ENCODE measurements at places on chromosomes 16 and 17.

GRCh38 chr17:40326832-40327199 is 17.8 kb downstream of the RARA start:
- no peak for DNase-seq

DNA sequence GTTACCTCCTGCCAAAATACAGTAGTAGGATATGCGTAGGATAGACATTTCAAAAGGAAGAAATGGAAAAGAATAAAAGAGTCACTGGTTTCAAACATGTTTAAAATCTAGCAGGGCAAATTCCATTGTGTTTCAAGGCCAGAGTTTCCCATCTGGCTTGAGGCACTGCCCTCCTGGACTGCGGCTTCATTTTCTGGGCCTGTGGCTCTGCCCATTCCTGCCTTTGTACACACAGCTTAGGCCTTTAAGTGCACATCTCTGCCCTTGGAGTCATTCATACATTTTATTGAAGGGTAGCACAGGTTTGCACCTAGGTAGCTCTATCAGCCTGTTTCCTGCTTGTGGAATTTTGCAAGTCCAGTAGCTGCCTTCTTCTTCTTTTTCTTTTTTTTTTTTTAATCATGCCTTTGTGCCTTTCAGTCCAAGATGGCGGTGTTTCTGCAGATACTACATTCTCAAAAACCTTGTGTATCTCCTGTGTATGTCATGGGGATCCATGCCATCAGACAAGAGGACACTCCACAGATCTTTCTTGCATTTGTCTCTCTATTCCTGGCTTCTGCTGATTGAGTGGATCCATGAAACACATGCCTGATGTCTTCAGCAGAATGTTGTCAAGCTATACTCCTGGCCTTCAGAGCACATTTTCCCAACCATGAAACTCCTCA is 282.9 kb downstream of the BCAS3 start:
- no peak for DNase-seq

DNA sequence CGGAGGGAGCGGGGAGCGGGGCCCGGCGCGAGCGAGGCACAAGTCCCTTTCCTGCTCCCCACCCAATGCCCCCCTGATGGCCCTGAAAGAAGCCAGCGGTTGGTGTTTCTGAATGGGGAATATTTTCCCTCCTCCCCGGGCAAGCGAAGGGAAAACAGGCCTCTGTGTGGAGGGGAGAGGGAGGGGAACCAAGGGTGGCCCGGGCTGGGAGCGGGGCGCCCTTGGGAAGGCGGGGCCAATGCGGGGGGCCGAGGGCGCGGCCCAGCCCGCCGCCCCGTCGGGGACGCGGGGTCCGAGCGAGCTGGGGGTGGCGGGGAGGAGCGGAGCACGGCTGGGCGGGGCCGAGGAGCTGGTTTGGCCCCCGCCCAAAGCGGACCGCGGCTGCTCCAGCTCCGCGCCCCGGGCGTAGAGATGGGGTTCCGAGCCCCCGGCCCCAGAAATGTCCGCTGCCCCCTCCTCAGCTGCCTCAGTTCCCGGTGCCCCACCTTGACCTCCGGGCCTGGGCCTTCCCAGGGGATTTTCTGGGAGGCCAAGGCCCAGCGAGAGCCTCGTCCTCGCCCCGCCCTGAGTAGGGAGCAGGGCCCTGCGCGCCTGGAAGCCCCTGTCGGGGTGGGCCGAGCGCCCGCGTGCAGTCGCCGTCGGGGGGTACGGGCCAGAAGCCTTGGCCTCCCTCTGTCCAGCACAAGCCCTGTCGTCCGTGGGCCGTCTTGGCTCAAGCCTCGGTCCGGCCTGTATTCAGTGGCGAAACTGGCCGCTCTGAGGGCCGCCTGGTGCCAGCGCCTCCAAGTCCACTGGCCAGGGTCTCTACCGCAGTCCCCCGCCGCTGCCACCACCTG is 3.9 kb upstream of the HEXIM1 start:
- DNase-seq, result no peak

DNA sequence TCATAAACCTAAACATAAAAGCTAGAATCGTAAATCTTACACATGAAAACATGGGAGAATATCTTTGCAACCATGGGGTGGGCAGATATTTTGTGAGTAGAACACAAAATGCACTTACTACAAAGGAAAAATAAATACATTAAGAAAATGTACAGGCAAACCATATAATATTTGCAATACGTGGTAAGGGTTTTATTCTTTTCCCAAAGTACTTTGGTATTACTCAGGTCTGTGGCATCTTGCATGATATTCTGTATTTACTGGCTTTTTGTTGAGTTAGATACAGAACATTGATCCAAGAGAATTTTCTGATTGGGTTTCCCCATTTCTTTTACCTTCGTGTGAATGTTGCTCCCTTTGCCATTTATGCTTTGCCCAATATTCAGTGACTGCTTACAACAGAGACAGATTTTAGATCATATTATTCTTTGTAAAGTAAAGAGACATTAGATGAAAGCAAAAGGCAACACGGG is 33.0 kb upstream of the ARHGAP17 start:
- no peak for DNase-seq

DNA sequence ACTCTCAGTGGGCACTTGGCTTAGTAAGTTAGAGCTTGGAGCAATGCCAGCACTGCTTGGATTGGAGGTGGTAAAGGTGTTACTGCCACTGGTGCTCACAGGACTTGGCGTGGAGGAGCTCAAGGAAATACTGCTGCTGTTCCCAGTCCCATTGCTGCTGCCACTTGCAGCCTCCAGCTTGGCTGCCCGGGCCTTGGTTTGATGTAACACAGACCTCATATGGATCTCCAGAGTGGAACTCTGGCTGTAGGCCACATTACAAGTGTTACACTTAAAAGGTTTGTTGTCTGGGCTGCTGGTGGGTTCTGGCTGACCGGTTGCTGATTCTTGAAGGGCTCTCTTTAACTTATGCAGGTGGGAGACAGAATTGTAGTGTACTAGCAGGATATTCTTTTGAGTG is 250.3 kb downstream of the ZFHX3 start:
- no peak for DNase-seq

- peak; percentile 37 for DNase-seq
Measured at GRCh38 chr16:27355610-27356009, 41.8 kb downstream of the IL4R start.

DNA sequence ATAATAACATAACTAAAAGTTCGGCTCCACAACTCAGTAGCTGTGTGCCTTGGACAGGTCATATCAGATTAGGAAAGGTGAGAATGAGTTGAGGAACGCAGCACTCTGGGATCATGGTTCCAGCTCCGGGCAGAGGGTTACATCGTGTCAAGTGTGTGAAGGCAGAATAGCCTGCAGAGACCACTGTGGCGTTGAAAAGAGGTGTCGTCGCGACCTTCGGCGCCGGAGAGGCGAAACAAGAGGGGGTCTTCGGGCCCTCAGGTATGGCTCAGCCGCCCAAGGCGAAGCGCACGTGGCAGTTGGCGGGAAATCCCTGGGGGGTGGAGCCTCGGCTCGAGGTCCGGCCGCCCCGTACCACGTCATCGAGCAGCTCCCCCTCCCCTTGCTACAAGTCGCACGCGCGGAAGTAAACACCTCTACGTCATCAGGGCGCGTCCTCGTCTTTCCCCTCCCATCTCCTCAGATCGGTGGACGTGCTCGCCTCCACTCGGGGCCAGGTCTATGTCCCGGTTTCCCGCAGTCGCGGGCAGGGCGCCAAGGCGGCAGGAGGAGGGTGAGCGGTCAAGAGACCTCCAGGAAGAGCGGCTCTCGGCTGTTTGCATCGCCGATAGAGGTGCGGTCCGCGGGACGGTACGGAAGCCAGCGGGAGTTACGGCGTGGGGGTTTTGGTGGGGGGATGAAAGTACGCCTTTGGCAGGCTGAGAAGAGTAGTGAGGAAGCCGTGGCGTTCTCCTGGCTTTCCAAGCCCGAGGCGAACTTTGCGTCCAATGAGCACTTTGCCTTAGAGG is at the start of gene DHX40:
TSS of gene DHX40 (plus strand) at position 440 of the 788 bp plus-strand sequence. CDS start at position 502, 62 bp downstream.
- peak; percentile 86 for DNase-seq

- peak; percentile 58 for DNase-seq
Measured at GRCh38 chr17:38579934-38580333, 25.8 kb downstream of the SRCIN1 start.

- no peak for DNase-seq
Measured at GRCh38 chr16:56941092-56941491, 9.2 kb downstream of the HERPUD1 start.

DNA sequence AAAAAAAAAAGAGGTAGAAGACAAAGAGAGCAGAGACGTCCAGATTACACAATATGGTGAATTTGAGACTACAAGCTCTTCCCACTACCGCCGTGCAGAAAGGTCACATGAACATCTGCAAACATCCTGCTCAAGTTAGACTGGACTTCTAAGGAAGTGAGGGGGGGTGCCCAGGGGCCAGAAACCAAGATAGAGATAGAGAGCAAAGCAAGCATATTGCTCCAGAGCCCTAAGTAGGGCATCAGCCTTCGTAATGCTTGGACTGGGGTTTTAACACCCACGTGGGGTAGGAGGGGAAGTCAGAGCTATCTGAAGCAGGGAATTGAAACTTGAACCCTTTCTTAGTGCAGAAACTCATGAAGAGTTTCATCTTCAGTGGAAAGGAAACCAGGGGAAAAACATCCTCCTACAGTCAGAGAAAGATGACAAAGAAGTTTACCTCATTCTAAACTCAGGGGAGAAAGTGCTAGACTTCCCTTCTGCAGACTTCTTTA is 8.7 kb downstream of the CLEC19A start:
- peak; percentile 3 for DNase-seq

GRCh38 chr16:4241928-4242283 is at the start of gene SRL:
SRL (minus strand) TSS chr16:4242080; CDS start chr16:4242067, 13 bp downstream.
- DNase-seq, result no peak

GRCh38 chr16:64149756-64150155 is 972.1 kb downstream of the CDH11 start:
- DNase-seq, result no peak

- peak; percentile 32 for DNase-seq
Measured at GRCh38 chr17:78176548-78177025, 8.2 kb downstream of the SYNGR2 start.

DNA sequence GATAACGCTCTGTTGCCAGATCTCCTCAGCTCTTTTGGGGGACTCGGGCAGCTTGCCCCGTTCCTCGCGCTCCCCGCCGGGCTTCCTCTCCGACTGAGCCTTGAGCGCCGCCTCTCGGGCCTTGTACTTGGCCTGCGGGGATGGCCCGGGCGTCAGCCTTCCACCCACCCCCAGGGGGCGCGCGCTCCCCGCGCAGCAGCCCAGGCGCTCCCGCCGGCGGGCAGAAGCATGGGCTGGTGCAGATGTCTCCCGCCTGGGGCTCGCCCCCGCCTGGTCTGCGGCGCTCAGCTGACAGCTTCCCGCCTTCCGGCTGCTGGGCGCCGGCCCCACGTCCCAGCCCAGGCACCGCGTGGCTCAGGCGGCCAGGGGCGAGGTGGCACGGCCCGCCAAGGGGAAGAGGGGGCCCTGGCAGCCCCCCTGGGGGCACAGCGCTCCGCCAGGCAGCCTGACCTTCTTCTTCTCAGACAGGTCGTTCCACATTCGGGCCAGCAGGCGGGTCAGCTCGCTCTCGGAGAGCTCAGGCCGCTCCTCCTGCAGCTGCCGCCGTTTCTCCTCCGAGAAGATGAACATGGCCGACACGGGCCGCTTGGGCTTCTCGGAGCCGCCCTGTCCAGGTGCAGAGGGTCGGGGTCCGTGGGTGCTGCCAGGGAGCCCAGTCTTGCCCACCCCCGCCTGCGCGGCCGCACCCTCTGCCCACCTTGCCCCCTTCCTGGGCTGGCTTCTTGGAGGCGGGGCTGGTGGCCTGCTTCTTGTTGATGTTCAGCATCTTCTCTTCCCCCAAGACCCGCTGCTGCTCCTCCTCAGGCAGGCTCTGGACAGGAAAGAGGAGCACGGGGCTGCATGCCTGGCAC is 8.9 kb downstream of the UBTF start:
- peak; percentile 85 for DNase-seq

DNA sequence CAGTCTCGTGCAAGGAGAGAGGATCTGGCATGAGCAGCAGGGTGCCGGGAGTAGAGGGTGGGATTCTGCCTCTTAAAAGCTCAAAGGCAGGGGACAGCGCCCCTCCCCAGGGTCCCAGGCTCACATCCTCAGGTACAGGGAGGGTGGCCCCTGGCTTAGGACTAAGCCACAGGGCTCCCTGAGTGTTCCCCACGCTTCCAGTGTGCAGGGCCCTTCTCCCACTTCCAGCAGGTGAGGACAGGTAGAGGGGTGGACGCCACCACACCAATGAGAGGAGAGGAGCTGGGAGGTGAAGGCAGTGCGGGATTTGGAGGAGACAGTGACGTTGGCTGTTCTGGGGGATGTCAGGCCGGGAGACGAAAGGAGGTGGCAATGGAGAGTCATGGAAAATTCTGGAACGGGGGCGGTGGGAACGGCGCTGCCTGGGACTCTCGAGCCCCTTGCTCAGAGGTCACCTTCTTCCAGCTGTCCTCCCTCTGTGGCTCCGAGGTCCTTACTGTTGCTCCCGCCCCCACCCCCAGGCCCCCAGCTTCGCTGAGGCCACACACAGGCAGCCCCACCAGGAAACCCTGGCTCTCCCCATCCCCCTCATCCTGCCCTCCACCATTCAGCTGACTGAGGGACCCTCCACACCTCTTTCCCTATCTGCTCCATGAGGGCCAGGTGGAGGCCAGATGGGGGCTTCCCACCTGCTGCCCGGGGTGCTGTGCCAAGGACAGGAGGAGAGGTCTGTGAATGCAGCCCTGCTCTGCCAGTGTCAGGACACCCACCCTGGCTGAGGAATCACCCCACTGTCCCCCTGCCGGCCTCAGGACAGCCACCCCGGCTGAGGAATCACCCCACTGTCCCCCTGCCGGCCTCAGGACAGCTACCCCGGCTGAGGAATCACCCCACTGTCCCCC is 57.7 kb upstream of the ACSF3 start:
- no peak for DNase-seq

- DNase-seq, result peak; percentile 26
Measured at GRCh38 chr16:49350265-49351095, 23.1 kb upstream of the C16orf78 start.

DNA sequence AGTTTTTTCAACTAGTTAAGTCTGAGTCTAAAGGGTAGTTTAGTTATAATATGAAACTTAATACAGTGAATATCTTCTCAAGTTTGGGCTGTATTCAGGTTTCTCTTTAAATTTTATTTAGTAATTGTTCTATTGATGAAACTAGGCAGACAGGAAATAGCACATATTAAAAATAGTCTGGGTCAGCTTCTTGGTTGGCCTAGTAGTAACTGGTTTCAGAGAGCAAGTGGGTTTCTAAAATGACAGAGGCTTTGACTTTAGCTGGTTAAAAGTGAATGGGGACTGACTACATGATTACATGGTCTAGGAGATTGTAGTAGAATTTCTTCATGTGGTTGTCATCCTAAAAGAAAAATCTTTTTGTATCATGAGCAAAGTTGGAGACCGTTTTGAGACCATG is 46.8 kb downstream of the OMG start:
- DNase-seq, result no peak

GRCh38 chr16:84820305-84820684 is 510 bp downstream of the CRISPLD2 start:
- no peak for DNase-seq

GRCh38 chr16:49537924-49538459 is 164.4 kb downstream of the C16orf78 start:
- DNase-seq, result no peak

- no peak for DNase-seq
Measured at GRCh38 chr16:2511996-2512734, 1.6 kb upstream of the ATP6V0C start.

DNA sequence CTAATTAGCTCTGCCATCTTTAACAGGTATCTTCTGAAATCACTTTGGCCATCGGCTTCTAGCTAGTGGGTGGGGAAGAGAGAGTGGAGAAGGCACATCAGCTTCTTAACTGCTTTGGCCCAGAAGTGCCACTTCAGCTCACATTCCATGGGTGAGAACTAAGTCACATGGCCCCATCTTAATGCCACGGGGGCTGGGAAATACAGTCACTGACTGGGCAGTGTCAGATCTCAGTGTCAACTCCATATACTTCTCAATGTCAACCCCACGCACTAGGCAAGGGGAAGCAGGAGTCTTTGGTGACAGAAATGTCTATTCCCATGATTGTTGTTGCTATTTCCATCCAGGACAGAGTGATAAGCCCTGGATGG is 29.4 kb downstream of the CCR7 start:
- DNase-seq, result no peak
